Kidney glomerular epithelial cell (primary cell): ENCODE measurements at places on chromosomes 4 and X.

GRCh38 chr4:122815248-122815647 lies 11.4 kb upstream of the FGF2 start:
- DNase-seq = no peak

DNA sequence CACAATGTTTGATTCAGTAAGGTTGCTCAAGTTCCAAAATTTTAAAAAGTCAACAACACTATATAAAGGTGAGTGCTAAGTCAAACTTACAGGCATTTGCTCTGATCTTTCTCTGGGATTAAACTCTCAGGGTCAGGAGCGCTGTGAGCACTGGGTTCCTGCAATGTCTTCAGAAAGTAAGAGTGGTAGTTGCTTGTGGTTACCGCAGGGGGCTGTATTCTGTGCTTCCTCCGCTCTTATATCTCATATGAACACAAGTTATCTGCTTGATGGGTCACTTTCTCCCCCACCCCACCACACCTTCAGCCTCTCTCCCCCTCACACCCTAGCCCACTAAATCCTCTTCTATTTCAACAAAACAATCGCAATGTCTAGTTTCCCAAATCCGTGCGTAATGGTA lies 116.4 kb upstream of the IGSF1 start:
- DNase-seq = no peak

- no peak for DNase-seq
Observed at GRCh38 chr4:166197166-166197565, 324.1 kb downstream of the TLL1 start.

DNA sequence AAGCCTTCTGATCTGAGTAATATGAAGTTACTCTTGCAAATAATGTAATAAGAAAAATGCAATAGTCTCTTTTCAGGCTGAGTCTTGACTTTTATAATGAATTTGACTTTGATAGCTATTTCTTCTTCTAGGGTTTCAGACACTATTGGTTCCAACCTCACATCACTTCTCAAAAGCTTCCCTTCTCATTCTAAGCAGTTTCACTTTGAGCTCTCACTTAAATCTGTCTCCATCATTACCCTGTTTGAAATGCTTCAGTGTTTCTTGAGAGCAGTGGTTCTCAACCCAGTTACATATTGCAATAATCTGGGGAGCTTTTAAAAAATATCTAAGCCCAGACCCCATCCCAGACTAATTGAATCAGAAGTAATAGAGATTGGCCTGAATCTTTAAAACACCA lies 40.5 kb upstream of the BMP2K start:
- no peak for DNase-seq

DNA sequence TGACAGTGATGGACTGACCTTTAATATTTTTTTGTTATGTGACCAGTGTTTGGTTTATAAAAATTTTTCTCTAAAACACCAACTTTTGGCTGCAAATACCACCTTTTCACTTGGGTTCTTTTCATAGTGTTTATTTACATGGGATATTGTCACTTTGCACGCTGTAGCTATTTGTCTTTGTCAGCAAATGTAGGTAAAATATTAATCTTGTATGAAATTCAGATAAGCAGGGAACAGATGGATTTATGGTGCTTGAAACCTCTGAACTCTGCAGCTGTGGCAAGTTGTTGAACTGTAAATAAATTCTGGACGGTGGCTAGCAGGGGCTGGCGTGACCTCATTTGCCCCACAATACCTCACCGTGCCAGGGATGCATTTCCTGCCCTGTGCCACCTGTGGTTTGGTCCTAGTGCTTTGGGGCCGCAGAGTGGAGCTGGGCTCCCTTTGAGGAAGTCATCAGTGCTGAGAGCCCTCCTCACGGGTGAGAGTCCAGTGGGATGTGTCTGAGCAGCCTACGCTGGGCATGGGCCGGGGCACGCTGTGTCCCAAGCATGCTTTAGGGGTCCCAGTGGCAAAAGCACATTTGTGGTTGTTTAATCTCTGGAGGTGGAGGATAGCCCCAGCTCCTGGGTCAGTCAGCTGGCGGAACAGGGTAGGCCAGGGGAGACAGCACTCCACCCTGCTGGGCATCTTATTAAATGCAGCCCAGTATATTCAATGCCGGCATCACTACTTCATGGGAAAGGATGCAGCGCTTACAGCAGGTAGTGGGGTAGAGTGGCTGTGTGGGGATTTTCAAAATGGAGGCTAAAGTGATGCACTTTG lies 108.6 kb downstream of the TBL1X start:
- peak; percentile 17 for DNase-seq

DNA sequence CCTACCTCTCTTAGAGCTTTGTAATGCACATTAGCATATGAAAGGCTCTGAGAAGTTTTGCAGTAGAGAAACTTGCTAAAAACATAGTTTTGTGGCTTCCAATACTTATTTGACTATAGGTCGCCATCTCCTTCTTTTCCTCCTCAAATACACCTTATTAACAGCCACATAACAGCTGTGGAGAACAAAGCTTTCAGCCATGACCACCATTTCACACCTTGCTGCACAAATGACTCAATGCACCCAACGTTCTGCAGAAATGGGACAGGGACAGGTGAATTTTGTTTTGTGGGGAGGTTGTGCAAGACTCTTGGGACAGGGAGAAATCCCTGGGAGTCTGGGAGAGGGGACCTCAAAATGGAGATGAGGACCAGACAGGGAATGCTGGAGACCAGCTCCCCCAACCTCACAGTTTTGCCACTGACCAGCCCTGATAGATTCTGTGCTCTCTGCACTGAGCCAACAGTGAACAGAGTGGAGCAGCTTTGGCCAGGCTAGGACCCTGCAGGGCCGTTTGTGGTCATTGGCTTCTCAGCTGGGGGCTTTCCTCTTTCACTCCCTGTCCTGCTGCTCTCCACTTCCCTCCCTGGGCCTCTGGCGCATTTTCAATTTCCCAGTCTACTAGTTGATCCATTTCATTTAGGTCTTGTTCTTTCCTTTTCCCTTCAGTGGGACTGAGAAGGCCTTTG lies 16.6 kb downstream of the FRMPD3 start:
- no peak for DNase-seq

DNA sequence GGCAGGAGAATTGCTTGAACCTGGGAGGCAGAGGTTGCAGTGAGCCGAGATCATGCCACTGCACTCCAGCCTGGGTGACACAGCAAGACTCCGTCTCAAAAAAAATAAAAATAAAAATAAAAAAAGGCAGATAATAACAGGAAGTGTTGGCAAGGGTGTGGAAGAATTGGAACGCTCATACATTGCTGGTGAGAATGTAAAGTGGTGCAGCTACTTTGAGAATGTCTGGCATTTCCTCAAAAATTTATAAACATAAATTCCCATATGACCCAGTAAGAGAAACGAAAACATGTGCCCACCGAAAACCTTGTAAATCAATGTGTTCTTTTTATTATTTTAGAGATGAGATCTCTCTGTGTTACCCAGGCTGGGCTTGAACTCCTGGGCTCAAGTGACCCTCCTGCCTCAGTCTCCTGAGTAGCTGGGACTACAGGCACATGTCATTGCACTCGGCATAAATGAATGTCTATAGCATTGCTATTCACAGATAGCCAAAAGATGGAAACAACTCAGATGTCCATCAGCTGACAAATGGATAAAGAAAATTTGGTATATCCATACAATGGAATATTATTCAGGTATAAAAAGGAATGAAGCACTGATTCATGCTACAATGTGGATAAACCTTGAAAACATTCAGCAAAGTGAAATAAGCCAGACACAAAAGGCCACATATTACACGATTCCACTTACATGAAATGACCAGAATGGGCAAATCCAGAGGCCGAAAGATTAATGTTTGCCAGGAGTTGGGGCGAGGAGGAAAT lies 63.7 kb upstream of the PLAC1 start:
- no peak for DNase-seq

DNA sequence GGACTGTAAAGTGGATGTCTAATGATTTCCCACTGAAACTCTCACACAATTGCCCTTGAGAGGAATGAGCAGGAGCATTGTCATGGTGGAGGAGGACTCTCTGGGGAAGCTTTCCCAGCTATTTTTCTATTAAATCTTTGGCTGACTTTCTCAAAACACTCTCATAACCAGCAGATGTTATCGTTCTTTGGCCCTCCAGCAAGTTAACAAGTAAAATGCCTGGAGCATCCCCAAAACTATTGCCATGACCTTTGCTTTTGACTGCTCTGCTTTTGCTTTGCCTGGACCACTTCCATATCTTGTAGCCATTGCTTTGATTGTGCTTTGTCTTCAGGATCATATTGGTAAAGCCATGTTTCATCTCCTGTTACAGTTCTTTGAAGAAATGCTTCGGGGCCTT lies 120.2 kb upstream of the PDE5A start:
- no peak for DNase-seq

DNA sequence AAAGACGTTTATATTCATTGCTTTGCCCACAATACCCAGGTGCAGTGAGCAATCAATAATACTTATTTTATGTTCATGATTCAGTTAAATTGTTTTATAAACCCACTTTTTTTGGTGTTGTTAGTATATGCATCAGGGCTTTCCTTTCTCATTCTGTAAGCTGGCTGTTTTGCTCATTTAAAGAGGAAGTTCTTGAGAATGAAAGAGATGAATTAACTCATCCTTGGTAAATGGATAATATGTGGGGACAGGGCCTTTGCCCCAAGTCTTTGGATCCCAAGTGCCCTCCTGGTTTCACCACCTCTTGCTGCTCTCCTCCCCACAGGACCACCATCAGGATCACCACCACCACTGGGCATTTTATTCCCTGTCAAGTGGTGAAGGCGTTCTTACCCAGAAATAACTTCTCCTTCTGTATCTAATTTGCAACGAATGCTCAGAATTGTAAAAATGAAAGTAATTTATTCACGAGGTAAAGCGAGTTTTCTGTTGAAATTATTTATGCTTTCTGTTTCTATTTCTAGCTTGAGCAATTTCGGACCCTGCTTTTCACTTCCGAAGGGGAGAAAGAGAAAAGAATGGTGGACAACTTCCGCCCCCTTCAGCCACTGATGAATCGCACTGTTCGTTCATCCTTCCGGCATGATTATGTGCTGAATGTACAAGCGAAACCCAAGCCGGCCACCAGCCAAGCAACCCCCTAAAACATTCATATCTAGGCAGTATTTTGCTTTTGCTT lies 8.2 kb upstream of the ZRSR2 start:
- no peak for DNase-seq

- DNase-seq = no peak
Observed at GRCh38 chrX:135649029-135649428, 64.4 kb upstream of the CT45A1 start.

DNA sequence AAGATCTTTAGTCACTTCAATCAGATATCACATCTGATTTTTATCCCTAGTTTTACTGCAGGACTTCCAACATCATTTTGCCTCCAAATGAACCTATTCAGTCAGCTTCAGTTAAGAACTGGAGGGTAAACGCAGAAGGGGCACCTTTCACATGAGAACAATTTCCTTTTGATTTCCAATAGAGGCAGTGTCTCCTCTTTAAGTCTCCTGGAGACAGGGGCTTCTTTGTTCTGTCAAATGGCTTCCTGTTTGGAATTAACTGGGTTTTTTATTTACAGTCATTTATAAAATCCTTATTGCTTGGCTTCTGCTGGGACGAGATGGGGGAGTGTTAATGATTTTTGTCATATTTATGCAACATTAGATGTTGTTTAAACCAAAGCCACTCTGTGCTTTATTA lies 164.0 kb downstream of the STK32B start:
- DNase-seq = no peak

DNA sequence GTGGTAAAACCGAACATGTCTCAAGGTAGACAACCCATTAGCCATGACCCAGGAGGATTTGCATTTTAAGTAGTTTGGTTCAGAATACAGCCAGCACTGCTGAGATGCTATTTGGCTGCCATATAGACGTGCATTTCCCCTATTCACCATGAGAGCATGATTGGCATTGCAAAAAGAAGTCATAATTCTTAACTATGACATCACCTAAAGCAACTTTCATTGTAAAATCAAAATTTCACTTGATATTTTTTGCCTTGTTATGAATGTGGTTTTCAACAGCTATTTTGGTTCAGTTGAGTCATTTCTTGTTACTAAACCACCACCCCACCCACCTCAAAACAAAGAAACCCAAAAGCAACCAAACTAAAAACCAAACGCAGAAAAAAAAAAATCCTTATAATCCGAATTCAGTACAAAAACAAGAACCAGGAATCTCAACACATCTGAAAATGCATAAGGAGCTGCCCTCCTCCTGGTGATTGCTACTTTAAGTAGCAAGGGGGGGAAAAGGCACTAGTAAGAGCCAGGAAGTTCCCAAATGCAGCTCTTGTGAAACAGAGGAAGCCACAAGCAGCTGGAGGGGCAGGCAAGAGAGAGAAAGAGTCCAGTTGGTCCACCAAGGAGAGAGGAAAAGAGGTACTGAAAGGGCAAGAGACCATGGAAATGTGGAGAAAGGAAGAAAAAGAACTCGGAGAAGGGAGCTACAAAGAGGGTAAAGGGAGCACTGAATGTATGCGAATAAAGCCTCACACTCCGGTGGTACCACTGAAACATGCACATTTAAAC lies 3.1 kb downstream of the SLITRK4 start:
- DNase-seq = no peak

DNA sequence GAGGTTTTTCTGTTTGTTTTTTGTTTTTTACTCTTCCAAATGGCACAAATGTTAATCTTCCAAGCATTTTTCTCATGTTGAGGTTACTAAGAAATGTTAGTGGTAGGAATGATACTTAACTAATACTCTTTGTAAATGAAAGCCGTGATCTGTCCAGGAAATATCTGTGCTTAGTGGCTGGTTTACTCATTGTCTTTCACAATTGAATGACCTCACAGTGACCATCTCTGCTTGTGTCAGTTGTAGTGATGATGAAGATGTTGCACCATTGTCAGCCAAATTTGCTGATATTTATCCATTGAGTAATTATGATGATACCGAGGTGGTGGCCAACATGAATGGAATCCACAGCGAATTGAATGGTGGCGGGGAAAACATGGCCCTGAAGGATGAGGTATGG lies 93.5 kb downstream of the TNIP2 start:
- peak; percentile 15 for DNase-seq
